Fibroblast of mammary gland (primary cell): ENCODE measurements at places on chromosomes 3 and 15.

GRCh38 chr3:122691195-122691594 is 10.6 kb downstream of the PARP14 start:
- DNase-seq, result peak; percentile 73

DNA sequence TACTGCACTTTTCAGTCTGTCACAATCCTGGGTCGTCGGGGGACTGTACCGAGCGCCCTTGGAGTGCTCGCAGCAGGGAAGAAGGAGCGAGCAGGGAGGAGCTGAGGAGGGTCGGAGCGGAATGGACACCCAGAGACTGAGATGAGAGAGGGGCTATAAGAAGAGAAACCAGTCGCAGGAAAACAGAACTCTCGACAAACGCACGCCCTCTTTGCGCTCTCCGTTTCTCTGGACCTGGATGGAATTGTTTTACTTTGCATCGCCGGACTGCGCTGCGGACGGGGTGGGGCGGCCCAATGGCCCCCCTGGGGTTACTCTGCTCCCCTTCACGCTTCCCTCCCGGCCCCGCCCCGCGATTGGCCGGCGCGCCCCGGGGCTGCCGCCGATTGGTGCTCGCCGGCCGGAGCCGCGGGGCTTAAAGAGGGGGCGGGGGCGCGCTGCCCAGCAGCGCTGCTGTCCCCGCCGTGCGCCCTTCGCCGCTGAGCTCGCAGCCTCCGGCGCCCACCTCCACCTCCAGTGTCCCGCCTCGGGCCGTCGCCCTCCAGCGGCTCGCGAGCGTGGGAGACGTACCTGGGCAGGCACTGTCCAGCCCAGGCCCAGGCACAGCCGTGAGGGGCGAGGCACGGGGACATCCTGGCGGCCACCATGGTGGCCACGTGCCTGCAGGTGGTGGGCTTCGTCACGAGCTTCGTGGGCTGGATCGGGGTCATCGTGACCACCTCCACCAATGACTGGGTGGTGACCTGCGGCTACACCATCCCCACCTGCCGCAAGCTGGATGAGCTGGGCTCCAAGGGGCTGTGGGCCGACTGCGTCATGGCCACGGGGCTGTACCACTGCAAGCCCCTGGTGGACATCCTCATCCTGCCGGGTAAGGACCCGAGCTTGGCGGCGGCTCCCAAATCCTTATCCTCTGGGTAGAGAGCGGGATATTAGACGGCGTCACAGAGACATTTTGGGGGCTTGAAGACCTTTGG is at the start of gene CLDN11:
Gene CLDN11 (plus strand): TSS at position 447 of the 977 bp plus-strand sequence. CDS start 199 bp downstream, at position 646.
- DNase-seq, result peak; percentile 63

GRCh38 chr15:99143242-99143641 is 38.4 kb downstream of the SYNM start:
- no peak for DNase-seq

DNA sequence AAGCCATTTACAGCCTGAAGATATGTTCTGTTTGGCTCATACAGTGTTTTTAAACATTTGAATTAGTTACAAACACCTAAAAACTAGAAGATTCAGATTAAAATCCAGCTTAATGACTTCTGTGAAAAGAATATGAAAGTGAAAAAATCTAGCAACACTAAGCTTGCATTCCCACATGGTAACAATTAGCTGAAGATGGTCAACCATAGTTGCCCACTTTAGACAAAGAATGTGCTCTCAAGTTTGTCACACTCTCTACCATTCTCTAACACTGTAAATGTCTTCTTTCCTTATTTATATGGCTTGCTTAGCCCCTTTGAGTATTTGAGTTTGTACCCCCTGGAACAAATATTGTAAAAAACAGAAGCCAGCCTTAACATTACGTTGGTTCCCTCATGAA is 32.7 kb downstream of the HDGFL3 start:
- no peak for DNase-seq

DNA sequence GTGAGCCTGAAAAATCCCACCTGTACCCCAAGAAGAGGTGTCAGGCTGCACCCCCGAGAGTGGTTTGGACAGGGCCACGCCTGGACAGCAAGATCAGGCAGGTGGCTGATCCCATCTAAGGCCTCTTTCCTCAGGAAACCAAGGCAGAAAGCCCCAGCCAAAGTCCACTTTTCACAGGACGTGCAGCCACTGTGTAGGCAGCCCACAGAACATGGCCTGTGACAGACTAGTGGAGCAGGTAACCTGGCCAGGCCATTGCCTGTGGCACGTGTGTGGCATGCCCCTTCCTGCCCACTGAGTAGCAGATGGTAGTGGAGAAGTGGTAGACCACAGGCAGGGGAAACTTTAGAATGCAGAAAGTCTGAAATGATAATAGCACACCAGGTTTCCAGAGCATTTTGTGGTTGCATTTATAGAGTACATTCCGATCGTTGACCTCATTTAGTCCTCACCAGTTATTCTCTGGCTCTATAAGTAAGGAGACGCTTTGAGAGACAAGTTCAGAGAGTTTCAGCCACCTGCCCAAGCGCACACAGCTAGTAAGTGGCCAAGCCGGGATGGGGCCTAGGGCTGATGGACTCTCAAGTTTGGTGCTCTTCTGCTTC is 68.7 kb downstream of the AAGAB start:
- peak; percentile 78 for DNase-seq

GRCh38 chr3:112424394-112424793 is 74.9 kb downstream of the BTLA start:
- no peak for DNase-seq

DNA sequence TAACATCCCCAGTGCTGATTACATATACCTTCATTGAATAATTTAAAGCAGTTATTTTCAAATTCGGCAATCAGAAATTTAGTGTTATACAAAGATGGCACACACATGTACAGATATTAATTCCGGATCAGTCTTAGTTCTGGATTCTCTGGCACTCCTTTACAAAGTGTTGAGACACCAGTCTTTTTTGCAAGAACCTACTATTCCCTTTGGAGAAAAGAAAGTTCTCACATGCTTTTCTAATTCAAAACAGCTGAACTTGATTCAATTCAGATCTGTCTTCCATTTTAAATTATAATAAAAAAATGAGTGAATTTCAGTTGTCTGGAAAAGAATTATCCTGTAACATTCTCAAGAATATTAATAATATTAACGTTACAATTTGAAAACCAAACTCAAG is 20.4 kb downstream of the CCDC191 start:
- peak; percentile 37 for DNase-seq

GRCh38 chr15:79378394-79379109 is 53.6 kb upstream of the MINAR1 start:
- peak; percentile 35 for DNase-seq

GRCh38 chr15:74228723-74229081 is 7.4 kb upstream of the CCDC33 start:
- DNase-seq, result no peak

DNA sequence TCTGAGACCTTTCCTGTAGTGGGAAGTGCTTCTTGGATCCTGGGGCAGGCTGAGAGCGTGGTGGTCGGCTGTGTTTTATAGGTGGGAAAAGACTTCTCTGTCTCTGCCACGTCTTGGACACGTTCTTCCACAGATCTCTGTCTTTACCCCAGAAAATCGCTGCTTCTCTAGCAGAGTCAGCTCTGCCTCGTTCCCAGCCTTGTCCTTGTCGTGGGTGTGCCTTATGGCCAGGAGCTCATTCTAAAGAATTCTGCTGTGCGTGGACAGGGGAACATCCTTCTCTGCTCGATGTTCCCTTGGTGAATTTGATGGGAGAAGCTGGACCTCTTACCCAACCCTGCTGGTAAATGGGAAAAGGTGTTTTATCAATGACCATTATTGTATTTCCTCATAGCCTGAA is 433.1 kb upstream of the C2CD4B start:
- no peak for DNase-seq

DNA sequence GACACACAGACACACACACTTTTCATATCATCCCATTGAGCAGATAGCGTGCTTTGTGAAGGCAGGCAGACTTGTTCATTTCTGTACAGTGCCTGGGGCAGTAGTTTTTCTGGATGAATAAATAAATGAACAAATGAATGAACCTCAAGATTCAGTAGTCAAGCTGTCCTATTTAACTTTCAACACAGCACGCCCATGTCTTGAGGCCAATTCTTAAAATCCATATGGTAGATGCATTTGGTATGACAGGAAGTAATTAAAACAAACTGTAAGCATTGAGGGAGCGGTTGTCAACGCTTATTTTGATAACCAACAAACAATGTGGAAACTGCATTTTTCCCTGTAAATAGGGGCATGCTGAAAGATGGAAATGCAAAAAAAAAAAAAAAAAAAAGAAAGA is 80.0 kb upstream of the BNC1 start:
- no peak for DNase-seq

GRCh38 chr3:83523470-83524073 is 1435.2 kb upstream of the CADM2 start:
- peak; percentile 27 for DNase-seq

DNA sequence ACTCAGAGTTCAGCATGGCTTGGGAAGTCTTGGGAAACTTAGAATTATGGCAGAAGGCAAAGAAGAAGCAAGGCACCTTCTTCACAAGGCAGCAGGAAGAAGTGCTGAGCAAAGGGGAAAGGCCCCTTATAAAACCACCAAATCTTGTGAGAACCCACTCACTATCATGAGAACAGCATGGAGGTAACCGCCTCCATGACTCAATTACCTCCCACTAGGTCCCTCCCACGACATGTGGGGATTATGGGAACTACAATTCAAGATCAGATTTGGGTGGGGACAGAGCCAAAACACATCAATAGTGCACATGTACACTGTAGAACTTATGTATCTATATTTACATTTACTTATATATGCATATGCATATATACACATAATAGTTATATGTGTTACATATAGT is 565.3 kb upstream of the NR2F2 start:
- DNase-seq, result no peak

- peak; percentile 68 for DNase-seq
These were observed 608.3 kb downstream of the RBMS3 start for GRCh38 chr3:29889215-29889614.

- no peak for DNase-seq
These were observed 17.4 kb downstream of the FYCO1 start for GRCh38 chr3:45978006-45978761.

- peak; percentile 86 for DNase-seq
These were observed 46.2 kb downstream of the TBL1XR1 start for GRCh38 chr3:177150970-177151627.

GRCh38 chr3:10602769-10603768 is 97.7 kb upstream of the ATP2B2 start:
- no peak for DNase-seq

DNA sequence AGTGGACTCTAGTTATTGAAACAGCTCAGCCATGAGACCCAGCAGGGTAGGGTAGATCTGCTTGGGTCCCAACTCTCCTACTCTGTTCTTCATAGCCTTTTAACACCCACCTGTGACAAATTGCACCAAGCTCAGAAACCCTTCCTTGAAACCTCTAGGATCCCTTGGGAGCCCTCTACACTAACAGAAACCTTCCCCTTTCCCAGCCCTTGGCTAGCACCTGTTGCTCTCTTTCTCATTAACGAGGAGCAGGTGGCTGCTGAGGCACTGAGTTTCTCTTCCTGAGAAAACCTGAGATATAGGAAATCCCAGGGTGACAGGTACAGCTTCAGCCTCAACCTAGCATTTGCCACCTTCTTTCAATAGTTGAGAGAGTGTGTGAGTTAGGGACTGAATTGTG is 88.3 kb upstream of the CLSTN2 start:
- DNase-seq, result no peak

- DNase-seq, result no peak
These were observed 195.5 kb downstream of the SSR3 start for GRCh38 chr3:156359368-156359767.

DNA sequence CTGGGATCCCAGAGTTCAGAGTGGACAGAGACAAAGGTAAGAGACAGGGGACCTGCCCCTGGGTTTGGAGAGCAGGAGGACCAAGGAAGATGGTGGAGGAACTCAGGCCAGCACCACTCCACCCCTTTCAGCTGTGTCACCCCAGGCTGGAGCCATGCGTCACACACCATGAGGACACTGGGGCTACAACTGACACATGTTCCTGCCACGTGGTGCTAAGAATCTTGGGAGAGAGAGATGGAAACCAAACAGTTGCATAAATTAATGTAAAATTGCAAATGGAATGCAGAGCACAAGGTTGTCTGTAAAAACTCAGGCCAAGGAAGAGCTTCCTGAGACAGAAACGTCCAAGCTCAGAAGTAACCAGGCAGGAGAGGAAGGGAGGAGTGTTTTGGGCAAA is 22.7 kb upstream of the VPS33B start:
- no peak for DNase-seq

GRCh38 chr3:178562947-178563232 is 26.7 kb downstream of the KCNMB2 start:
- peak; percentile 52 for DNase-seq

GRCh38 chr15:47689660-47690059 is 27.6 kb upstream of the SEMA6D start:
- no peak for DNase-seq

GRCh38 chr15:40306908-40307307 is 827 bp downstream of the PLCB2 start:
- no peak for DNase-seq

- DNase-seq, result no peak
These were observed 18.6 kb downstream of the NMD3 start for GRCh38 chr3:161239700-161240099.

GRCh38 chr3:157066335-157067098 is 93.4 kb downstream of the CCNL1 start:
- peak; percentile 97 for DNase-seq

DNA sequence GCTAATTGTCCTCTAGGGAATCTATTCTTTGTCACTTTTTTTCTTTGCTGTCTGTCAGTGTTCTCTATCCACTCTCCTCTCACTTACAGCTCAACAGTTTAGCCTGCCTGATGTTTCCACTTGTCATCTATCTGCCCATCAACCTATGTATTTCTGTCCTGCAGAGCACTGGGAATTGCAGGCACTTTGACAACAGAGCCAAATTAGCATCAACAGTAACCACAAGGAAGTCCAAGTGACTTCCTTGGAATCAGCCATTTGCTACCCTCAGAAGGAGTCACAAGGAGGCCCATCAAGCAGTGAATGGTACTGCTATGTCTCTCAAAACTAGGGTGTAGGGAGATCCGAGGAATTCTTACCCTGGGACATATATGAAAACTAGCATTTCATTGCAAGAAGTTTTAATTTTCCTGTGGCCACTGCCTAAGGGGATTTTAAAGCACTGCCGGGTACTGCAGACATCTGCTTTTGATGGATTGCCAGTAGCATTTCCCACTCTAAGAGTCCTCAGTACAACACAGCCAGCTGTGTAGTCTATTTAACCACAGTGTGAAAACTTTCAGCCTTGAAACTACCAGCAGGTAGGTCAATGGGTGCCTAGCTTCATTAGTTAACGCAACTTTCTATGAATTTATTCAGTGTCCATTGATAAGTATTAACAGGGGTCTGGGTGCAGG is 898.8 kb downstream of the NTRK3 start:
- no peak for DNase-seq

DNA sequence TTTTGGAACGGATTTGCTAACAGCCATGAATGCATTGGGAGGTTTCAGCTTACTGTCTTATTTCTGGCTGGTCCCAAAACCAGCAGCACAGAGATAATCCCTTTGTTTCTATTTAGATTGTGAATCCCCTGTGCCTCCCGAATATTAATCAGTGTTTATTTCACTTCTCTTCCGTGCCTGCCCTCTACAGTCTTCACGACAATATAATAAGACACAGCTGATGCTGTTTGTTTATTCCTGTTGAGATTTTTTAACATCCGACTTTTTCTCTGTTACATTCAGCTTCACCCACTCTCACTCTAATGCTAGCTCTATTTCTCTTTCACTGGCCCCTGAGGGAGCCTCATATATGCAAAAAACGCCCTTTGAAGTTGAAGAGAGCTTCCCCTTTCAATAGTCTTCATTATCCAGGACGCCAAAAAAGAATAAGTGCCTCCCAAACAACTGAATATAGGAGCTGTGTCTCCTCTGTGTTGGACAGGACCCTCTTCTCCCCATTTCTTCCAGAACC is 995.3 kb downstream of the ROBO2 start:
- no peak for DNase-seq

- no peak for DNase-seq
These were observed 45.1 kb downstream of the ACP3 start for GRCh38 chr3:132362329-132362728.
